Activated gamma-delta T cell (primary cell): ENCODE measurements at places on chromosomes 6 and 20.

GRCh38 chr6:11462742-11463397 is 74.7 kb upstream of the TMEM170B start:
- DNase-seq: no peak

GRCh38 chr6:127686084-127686483 is 109.1 kb downstream of the C6orf58 start:
- no peak for DNase-seq

DNA sequence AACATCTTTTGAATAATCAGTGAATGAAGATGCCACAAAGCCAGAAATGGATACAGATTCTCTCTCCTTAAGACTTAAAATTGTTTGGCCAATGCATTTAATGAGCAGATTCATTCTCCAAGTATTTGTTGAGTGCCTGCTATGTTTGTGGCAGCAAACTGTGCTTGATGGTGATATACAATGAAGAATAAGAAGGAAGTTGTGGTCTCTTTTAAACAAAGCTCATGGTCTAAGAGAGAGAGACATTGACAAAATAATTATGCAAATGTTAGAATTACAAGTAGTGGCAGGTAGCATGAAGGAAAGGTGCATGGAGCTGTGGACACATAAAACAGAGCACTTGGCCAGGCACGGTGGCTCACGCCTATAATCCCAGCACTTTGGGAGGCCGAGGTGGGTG is 28.3 kb downstream of the NFATC2 start:
- DNase-seq: no peak

- no peak for DNase-seq
These were observed 84.0 kb upstream of the SMLR1 start for GRCh38 chr6:130743175-130743574.

GRCh38 chr6:52125139-52125538 is 37.7 kb upstream of the PKHD1 start:
- no peak for DNase-seq

DNA sequence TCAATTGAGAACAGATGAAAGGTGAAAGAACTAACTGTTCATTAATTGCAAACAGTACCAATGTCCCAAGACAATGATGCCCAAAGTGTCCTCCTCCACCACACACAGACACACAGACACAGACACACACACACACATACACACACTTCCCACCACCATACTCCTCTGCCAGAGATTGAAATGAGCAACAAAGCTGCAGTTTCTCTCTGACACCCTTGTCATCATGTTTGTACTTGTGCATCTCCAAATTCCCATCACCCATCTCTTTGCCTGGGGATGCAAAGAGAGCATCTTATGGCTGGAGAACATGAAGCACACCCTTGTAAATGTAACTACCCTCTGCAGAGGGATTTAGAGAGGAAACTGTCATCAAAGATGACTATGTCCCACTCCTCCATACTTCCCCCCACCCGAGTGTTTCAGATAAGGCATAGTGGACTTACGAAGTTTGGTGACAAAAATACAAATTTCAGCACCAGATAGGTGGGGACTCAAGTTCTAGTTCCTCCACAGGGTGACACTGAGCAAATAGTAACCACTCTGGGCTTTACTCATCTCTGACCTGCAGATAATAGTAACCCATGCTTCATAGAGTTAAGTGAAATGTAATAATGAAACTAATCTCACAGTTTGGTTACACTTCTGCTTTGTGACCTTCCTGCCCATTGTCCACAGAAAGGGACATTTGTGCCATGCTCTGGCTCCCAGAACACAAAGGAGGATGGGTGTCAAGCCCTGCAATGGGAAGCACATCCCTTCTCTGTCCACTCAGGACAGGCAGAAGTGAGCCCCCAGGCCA is 8.7 kb downstream of the MAFB start:
- DNase-seq: no peak

- no peak for DNase-seq
These were observed 33.3 kb upstream of the TGM2 start for GRCh38 chr20:38198238-38198861.

GRCh38 chr6:122511193-122511924 is 39.8 kb upstream of the SERINC1 start:
- no peak for DNase-seq

- no peak for DNase-seq
These were observed 4.6 kb downstream of the VARS2 start for GRCh38 chr6:30918670-30919069.

- DNase-seq: no peak
These were observed 12.7 kb downstream of the EDEM2 start for GRCh38 chr20:35134472-35134871.

- DNase-seq: no peak
These were observed 170.2 kb downstream of the THBS2 start for GRCh38 chr6:169083508-169083874.

DNA sequence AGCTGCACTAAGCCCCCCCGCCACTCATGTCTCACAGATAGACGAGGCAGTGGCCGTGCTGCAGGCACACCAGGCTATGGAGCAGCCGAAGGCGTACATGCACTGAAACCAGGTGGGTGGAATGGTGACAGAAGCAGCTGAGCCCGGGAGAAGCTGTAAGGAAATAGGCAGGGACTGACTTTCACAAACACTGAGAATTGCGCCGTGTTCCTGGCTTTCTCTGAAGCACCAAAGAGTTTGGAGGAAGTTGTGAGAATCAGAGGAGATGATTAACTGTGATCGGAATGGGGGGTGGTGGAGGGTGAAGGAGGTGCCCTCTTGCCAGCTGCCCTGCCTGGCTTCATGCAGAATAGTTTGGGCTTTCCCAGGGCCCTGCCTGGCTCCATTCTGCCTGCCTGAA is 21.6 kb downstream of the TOMM34 start:
- no peak for DNase-seq

GRCh38 chr6:169723200-169723909 is 945 bp downstream of the PHF10 start:
- DNase-seq: peak; percentile 60

DNA sequence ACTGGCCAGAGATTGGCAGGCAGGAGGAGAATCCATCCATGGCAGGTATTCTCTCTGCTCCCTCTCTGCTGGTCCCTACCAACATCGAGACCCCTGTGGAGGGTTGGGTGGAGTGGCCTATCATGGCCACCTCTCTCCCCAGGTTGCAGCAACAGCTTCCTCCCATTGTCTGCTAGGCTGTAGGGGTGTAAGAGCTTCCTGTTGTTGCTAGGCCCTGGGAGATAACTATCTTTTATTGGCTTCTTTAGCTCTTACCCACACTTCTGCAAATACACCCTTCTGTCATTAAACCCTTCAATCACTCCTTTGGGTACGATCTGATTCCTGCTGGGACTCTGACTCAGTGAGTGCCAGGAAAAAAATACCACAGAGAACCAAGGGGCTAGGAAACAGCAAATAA is 66.6 kb upstream of the FAM184A start:
- no peak for DNase-seq

DNA sequence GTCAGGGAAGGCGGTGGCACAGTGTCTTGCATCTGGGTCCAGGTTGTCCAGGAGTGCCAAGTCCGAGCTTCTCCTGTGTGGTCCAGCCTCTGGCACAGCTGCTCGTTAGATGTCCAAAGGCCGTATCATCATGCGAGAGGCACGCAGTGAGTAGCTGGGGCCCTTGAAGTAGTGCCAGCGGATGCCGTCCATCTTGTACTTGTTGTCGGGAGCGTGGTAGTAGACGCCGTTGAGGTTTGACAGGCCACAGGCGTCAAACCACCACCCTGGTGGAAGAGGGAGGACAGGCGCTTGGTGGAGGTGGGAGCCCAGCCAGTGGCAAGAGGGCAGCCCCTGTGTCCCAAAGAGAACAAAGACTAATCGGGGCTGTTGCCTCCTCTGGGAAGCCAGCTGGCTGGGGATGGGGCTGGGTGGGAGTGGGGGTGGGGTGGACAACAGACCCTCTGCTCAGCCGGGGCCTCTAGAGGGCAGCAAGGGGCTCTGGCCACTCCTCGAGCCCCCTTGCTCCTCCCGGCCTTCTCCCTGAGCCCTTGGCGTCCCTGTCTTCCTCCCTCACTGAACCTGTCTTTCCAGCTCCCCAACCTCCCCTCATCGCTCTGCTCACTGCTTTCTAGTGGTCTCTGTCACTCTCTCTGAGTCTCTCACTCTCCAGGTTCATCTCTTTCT is 39.5 kb downstream of the FAM110A start:
- DNase-seq: no peak

DNA sequence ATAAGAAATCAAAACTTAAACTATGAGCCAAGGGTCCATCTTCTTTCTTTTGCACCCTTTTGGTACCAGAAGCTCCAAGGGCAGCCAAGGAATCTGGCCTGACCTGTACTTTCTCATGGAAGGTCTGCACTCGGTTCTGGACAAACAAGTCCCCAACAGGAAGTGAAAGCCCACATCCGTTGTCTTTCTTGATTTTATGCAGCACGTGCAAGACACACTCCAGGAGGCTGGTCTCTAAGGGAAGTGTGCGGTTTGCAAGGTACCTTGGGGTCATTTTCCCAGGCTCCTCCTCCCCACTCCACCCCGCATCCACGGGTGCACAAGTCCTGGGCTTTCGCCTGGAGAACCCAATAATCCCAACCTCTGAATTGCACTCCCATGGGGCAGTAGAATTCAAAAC is 101.9 kb downstream of the NFATC2 start:
- no peak for DNase-seq
